Heart right ventricle (tissue), 16 donors: ENCODE measurements at places on chromosomes 16 and 17.

DNA sequence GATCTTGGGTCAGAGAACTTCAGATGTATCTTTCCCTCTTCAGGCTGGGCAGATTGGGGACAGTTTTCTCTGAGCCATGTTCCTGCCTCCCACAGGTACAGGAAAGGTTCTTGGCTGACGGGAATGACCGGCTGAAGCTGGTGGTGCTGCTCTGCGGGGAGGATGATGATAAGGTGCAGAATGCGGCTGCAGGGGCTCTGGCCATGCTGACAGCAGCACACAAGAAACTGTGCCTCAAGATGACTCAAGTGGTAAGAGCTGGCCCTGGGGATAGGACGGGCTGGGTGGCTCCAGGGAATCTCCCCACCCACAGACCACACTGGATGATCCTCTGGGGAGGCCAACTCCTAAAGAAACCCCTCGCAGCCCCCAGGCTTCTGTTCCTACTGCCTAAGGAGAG is 10.9 kb downstream of the SLC35G3 start:
- DNase-seq = no peak

DNA sequence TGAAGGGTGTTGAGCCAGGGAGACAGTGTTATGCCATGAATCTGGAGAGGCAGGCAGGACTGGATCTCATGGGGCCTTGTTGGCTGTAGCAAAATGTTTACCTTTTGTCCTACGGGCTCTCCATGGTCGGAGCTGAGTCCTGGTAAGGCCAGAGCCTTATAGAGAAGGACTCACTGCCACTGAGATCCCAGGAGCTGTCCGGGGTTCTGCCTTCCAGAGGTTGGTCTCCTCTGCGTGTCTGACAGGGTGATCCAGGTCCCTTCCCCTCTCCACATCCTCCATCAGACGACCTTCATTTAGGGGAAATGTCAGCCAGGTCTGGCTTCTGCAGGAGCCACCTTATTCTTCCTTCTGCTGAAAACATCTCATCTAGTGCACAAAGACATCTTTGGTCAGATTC is 285.2 kb upstream of the N4BP1 start:
- DNase-seq = no peak

DNA sequence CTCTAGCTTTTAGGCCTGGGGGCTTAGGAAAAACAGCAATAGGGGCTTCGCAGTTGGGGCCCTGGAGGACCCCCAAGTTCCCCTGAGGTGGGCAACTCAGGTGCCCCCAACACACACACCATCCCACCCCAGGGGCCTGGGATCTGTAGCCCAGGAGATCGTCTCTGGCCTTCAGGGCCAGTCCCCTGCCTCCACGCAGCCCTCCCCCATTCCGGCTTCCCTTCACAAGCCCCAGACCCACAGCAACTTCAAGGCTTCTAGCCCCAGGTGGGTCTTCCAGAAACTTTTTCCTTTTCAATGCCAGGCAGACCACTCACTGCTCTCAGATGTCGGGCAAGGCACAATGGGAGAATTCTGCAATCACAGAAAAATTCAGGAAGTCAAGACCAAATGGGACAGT is 79.4 kb downstream of the C16orf78 start:
- DNase-seq = no peak

DNA sequence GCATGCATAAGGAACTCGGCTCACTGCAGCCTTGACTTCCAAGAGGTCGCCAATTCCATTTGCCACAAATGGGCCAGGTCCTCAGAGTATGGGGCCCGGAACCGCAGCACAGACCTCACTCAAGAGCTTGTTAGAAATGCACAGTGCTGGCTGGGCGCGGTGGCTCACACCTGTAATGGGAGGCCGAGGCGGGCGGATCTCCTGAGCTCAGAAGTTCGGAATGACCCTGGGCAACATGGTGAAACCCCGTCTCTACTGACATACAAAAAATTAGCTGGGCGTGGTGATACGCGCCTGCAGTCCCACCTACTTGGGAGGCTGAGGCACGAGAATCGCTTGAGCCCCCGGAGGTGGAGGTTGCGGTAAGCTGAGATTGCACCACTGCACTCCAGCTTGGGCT is 19.6 kb upstream of the N4BP1 start:
- no peak for DNase-seq

- peak; percentile 69 for DNase-seq
These were observed 193.4 kb upstream of the CDH11 start for GRCh38 chr16:65315081-65315780.

GRCh38 chr17:82212331-82213250 is at the start of gene CCDC57:
Gene CCDC57 (minus strand): TSS chr17:82212842. CDS start chr17:82201944, 10,898 bp downstream.
- DNase-seq = peak; percentile 85

DNA sequence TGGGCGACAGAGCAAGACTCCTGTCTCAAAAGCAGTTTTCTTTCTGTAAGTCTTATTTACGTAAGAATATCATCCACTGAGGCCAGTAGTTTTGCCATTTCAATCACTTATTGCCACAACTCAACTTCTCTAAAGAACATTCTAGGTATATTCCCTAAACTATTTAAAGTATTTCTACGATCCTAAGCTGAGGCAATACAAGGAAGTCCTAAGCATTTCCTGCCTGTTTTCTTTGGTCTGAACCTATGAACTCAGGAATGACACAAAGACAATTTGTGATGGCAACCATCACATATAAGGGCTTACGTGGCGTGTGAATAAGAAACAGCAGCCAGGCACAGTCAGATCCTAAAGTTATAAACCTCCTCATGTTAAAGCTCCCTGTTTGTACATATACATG is 14.2 kb downstream of the USP36 start:
- no peak for DNase-seq

- DNase-seq = no peak
These were observed 41.4 kb downstream of the SMG6 start for GRCh38 chr17:2262135-2262587.

DNA sequence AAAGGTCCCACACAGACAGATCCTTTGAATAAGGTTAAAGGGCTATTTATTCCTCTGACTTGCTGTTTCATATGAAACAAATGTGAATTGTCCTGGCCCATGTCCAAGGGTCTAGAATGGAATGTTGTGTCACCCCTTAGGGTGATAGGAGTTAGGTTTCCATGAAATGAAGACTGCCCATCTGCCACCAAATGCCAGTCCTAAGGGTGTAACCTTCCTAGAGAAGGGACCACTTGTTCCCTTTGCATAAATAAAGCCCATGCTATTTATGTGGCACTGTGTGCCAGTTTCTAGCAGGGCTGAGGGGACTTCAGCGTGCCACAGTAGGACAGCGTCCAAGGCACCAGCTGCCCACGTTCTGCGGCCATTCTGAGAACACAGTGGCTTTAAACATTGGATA is 171.3 kb downstream of the ABCA8 start:
- DNase-seq = no peak

DNA sequence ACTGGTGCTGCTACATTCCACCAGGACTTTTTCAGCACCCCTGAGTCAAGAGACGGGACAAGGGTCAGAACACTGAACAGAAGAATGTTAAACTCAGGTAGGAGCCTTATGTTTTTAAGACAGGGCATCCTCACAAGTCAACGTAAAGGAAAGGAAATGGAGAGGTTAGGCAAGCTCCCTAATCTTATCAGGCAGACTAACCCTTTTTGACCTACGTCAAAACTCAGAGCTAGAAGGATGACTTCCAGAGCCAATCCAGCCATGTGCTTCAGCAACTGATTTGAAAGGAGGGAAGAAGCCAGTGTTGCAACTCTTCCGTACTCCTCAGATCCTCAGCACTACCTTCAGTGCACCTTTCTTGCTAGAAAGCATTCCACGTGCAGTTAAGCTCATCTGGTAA is 46.8 kb downstream of the REXO5 start:
- DNase-seq = no peak

GRCh38 chr16:53282975-53283946 is 151.0 kb upstream of the RBL2 start:
- DNase-seq = no peak

DNA sequence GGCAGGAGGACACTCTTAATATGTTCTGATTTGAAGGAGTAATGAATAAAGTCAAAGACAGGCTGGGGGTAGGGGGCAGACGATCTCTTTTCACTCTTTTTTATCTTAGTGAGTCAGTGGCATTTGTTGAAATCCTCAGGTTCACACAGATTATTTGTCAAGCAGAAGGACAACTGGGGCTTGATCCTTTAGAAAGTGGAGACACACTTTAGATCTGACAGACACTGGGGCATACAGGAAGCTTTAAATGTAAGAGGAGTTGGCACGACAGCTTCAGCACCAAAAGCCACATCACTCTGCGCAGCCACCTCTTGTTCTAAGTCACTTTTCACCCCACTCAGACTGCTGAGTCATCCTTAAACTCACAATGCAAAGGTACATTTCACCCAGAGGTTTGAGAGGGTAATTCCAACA is 121.5 kb downstream of the STXBP4 start:
- DNase-seq = no peak

DNA sequence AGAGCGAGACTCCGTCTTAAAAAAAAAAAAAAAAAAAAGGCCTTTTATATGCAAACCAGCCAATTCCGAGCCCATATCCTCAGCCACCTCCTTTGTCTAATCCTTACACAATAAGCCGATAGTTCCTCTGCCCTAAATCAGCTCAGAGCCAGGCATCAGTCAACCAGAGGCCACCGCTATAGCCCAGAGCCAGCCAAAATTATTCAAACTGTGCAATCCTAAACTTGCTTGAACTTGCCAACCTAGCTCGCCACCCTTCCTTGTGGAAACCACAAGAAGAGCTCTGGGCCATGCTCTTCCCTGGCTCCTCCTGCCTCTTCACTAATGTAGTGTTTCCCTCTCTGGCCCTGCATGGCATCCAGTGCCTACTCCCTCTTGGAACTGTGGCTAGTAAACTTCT is 17.7 kb downstream of the ITGAL start:
- no peak for DNase-seq

DNA sequence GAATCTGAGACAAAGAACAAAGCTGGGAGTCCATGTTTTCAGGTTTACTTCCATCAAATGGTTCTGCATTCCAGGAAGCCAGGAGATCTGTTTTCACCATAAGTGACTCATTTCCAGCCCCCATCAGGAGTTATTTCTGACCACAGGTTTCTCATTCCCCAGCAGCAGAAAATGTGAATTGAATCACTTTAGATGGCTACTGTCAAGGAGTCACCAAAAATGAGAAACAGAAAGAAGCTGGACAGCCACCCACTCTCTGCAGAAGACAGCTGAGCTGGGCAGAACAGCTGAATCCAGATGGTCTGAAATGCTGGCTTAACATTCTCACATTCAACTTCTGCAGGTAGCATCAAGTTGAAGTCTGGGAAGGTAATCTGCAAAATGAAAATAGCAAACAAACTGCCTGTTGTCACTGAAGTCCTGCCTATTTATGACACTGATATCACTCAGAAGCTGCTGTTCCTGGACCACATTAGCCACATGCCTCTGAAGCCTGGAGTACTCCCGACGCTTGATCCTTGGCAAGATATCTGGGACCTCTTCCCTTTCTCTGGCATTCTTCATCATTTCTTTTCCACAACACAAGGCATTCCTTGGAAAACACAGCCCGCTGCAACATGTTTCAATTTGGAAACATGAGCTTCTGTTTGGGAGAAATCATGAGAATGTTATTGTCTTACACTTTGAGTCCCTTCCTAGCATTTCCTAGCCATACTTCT is 15.3 kb downstream of the CCL11 start:
- DNase-seq = no peak

DNA sequence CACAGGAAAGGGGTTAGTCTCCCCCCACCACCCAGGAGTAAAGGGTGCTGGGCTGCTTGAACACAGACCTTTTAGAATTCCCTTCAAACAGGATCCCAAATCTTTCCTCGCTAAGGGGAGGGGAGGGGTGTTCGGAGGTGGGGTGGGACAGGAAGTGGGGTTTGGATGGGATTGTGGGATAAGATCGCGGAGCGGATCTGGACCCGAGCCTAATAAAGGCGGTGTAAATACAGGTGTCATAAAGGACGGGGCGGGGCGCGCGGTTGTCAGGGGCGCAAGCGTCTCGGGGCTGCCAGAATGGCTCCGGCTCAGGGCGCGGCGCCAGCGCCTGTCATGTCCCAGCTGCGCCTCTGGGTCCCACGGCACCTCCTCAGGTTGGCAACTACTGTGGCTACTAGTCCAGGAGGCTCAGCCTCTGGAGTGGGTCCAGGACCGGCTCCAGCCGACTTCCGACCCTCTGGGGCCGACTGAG is 59.8 kb upstream of the FBXO47 start:
- peak; percentile 73 for DNase-seq
